ENCODE measurements at places on chromosomes 5 and 9.
A peak's percentile ranks its signal among the peaks of the same experiment; 100 is the strongest.

DNA sequence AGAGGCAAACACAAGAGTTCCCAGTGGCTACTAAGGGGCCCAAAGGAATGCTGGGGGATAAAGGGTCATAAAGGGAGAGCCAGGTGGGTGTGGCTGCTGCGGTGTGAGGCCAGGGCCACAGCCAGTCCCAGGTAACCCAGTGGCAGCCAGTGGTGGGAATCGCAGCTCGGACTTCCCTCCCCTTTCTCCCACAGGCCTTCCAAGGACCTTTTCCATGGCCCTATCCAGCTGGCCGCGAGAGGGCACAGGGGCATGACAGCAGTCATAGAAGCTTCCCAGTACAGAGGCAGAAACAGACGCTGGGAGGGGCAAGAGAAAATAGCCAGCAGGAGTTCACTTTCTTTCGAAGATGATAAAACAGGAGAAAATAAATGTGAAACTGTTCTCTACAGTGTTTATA lies 257.6 kb downstream of the SEMA5A start:
- DNase-seq = no peak

DNA sequence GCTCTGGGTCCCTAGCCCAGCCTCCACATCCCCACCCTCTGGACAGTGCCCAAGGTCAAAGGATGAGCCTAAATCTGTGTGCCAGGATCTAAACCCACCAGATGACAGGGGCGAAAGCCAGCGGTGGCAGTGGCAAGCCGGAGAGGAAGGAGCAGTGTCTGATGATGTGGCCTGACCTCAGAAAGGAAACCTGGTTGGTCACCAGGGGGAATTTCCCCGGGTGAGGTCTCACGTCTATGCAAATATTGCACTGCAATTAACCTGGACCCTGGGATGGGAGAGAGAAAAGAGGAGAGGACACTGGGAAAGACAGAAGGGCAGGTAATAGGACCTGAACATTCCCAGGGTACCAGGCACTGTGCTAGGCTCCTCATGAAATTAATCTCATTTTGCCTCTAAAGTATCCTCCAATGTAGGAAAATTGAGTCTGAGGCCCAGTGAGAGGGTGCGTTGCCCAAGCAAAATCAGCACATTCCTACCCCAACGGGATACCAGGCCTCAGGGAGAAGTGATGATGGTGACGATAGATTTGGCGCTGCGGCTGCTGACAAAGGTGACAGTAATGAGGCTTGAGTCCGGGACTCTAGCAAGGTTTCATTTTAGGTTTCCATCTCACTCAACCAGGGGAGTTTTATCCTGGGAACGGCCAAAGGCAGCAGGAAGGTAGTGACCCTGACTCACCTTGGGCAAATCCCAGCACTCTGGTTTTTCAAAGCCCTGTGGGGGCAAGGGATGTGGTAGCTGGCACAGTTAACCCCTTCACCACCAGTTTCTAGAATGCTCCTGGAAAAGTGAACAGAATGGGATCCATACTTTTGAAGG lies 13.4 kb upstream of the TNIP1 start:
- DNase-seq = peak; percentile 70

GRCh38 chr5:6448622-6449464 lies at the start of gene UBE2QL1:
Gene UBE2QL1, plus strand, starts transcription at chr5:6448859. Its CDS starts 35 bp downstream, at chr5:6448894.
- no peak for DNase-seq

DNA sequence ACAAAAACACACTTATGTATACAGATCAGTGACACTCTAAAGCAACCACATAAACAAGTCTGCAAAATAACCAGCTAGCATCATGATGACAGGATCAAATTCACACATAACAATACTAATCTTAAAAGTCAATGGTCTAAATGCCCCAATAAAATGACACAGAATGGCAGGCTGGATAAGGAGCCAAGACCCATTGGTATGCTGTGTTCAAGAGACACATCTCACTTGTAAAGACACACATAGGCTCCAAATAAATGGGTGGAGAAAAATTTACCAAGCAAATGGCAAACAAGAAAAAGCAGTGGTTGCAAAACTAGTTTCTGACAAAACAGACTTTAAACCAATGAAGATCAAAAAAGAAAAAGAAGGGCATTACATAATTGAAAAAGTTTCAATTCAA lies 26.0 kb downstream of the GAPT start:
- DNase-seq = no peak

DNA sequence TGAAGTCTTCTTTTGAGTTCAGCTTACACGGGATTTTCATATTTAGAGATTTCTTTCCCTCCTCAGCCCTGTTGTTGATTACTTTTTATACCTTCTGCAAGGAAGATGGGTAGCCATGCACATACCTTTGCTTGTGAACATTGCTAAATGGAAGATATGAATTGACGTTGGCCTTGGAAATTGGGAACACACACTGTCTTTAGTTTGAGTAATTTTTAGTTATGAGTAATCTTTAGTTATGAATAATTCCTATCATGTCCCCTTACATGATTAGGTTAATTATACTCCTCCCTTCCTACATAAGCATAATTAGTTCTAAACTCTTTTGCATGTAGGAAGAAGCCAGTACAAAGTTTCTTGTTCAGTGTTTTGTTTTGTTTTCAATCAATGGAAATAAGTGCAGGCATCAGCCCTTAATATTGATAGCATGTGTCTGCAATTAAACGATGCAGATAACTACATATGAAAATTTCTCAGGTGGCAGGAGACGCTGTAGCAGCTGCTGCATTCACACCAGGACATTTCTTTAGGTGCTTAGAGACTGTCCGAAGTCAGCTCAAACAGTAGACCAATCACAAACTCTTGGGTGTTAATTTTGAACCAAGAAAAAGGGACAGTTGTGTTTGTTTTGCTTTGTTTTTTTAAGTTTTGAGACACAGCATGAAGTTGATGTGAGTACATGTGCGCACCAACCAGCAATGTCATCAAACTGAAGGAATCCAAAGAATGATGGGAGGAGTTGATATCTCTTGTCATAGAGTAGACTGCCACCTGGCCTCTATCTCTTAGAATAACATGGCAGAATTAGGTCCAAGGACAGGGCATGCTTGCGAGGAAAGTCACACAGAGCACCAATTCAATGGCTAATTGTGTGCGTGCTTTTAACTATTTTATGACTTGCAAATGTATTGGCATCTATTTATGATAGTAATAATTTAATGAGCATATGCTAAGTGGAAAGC lies 51.4 kb downstream of the SMARCA2 start:
- no peak for DNase-seq

GRCh38 chr5:76425928-76426804 lies 23.1 kb downstream of the IQGAP2 start:
- no peak for DNase-seq

DNA sequence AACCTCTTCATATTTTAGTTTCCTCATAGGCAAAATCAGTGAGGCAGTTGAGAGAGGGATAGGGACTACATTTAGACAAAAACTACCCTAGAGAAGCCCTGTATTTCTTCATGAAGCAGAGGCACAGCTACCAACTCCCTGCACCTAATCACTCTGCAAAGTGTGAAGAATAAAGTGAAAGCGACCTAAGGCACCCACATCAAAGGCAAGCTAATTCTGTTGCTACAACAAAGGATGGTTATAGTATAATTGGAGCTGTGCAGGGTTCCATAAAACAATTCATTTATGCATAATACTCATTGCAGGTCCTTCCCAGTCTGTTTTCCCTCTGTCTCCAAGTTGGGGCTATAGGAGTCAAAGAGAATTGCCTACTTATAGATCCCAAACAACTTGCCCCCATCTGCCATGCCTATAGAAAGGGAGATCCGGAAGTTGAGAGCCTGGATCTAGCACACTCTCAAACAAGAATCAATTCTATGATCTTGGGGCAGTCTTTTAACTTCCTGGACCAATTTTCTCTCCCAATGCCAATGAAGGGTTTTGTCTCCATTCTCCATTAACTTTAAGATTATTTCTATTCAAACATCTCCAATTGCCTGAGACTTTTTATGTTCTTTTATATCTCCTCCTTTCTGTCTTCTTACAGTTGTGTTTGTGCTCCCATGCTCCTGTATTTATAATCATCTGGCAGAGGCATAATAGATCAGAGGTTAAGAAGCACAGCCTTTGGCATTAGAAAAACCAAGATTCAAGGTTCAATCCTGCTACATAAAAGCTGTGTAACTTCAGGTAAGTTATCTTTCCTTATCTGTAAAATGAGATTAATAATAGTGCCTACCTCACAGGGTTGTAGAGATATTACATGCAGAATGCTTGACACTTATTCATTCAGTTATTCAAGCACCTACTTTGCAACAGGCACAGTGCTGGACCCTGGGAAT lies 56.0 kb upstream of the PTGER4 start:
- no peak for DNase-seq

DNA sequence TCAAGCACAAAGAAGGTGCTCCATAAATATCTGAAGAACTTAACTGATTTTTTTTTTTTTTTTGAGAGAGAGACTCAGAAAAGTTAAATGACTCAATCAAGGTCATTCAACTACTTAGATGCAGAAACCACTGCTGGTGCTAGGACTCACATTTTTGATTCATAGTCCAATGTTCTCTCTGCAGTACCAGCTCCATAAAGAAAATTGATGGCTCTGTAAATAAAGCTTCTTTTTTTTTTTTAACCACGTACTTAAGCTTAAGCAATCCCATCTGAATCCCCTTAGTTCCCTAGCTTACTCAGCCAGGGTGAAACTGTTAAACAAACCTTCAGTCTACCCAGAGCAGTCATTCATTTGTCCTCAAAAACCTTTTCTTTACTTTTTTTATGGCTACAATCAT lies 657.0 kb upstream of the WWC1 start:
- DNase-seq = no peak

GRCh38 chr9:136355616-136356557 lies 7.7 kb downstream of the DNLZ start:
- DNase-seq = no peak

- no peak for DNase-seq
Measured at GRCh38 chr5:125874717-125875116, 548.5 kb upstream of the GRAMD2B start.

GRCh38 chr5:56851258-56851941 lies 36.1 kb downstream of the MAP3K1 start:
- no peak for DNase-seq

GRCh38 chr9:3027210-3027609 lies 183.3 kb upstream of the PUM3 start:
- DNase-seq = no peak

DNA sequence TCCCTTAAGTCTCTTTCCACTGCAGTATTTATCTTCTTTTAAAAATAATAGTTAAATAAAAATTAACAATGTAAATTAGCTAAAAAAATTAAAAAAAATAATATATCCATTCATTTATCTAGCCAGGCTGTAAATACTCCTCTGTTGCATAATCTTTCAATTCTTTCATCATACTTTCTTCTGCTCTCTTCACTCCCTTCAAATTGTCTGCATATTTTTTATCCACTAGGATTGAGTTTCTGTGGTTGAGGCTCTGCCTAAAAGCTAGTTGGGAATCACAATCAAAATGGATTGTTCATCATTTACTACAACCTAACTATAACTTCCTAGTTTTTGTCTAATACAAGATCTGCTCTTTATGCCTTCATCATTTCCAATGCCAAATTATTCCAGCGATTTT lies 182.2 kb downstream of the PDE4D start:
- no peak for DNase-seq

- peak; percentile 89 for DNase-seq
Measured at GRCh38 chr9:125785248-125785751, 38.1 kb downstream of the PBX3 start.

DNA sequence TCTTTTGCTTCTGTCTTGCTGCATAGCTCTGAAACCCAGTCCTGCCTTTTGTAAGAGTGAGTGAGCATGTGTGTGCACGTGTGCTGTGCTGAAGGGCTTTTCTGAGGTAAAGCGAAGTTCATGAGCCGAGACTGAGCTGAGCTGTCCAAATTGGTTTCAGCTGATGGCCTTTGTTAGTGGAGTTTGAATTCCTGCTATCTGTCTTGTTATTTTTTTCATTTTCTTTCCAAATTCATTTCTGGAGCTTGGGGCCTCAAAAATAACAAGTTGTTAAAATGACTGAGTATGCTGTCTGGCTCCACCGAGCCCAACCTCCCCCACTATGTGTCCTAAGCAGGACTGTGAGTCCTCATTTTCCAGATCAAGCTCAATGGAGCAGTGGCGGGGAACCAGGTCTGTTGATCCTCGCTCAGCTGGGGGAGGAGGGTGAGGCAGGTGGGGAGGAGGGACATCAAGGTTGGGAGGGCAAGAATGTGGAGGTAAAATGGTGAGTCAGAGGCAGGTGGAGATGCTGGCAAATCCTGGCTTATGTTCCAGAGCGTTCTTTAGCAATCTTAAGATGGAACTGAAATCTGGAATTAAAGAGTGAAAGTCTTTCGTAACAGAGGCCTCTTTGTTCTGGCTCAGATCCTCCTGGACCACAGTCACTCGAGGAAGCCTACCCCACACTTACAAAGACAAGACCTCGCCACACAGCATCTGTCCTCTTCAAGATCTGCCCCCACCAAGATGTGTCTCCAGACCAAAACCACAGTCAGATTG lies 63.9 kb downstream of the SREK1 start:
- DNase-seq = no peak

GRCh38 chr5:74322191-74322590 lies 318.3 kb downstream of the ENC1 start:
- DNase-seq = no peak
